Retinal pigment epithelial cell (primary cell): ENCODE measurements at places on chromosomes 5 and 9.

GRCh38 chr9:121304707-121305106 is 36.7 kb downstream of the GSN start:
- DNase-seq = no peak

DNA sequence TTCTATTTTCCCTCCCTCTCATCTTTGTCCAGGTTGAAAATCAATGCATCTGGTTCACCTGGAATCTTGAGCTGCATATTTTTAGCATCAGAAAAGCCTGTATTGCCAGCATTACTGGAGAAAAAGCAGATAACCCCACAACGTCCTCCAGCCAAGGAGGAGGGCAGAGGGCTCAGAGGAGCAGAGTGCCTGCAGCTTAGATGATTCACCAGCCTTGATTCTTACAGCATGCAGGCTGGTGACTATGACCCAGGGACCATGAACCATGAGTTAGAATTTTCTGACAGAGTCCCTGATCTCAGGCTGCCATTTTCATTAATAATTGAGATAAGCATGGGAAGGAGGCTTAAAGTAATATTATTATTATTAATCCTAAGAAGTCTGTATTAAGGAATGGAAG is 278.2 kb downstream of the BRINP1 start:
- peak; percentile 16 for DNase-seq

DNA sequence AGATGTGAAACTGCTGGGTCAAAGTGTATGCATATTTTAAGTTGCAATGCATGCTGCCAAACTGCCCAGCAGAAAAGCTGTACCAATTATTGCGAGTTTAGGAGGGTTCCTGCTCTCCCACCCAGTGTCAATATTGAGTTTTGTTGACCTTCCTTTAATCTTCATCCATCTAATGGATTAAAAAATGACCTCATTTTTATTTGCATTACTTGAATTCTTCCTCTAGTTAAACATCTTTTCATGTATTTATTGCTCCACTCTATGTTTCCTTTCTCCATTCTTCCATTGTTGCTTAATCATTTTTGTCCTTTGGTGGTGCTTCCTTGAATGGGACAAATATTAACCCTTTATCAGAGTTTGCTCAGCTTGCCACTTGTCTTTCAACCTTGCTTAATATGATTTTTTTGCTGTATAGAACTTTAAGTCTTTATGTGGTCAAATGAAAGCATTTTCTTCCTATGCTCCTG is 32.4 kb downstream of the TLE1 start:
- DNase-seq = no peak

GRCh38 chr9:75669721-75670120 is 220.8 kb upstream of the PCSK5 start:
- no peak for DNase-seq

GRCh38 chr5:175206669-175207068 is 237.3 kb downstream of the DRD1 start:
- no peak for DNase-seq

DNA sequence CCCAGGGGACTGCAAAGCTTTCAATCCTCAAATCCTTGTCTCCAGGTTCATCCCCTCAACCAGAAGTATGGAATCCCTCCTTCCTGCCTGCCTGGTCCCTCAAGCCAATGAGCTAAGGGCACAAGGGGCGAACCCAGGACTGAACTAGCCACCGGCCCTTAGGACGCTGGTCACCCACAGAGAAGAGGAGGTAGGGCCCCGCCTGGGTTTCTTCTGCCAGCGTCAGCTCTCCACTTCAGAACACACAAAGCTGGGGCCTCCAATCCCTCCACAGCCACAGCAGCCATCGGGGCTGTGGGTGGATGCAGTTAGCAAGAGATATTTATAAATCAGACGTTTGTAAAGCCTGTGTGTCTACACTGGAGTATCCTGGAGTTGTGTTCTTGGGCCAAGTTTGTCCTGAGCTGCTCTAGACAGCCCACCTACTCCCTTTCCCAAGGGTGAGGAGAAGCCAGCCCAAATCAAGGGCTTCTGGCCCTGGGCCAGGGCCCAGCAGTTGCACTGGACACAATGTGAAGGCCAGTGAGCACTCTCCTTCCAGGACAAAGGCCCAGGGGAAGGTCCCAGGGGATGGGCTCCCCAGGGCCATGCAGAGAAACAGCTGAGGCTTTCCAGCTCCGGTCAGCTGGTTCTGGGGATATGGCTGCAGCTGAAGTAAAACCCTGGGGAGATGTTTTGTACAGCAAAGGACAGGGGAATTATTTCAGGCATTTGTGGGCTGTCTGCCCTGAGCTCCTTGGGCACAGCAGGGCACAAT is 18.9 kb downstream of the AMBP start:
- DNase-seq = no peak

GRCh38 chr5:132549576-132549975 is 6.3 kb upstream of the IL5 start:
- no peak for DNase-seq
